ENCODE measurements at places on chromosomes 7 and 10. TPM values are rescaled to one million over a fixed set of nuclear protein-coding genes. Genes with fewer than 3 reads are reported as not detected.

CFAP70 gene
- 1.5 TPM for total RNA-seq

CTAGE15 gene
- total RNA-seq = not detected

- DNase-seq = no peak
Measured at GRCh38 chr10:31083765-31084184, 52.1 kb upstream of the ZNF438 start.

DNA sequence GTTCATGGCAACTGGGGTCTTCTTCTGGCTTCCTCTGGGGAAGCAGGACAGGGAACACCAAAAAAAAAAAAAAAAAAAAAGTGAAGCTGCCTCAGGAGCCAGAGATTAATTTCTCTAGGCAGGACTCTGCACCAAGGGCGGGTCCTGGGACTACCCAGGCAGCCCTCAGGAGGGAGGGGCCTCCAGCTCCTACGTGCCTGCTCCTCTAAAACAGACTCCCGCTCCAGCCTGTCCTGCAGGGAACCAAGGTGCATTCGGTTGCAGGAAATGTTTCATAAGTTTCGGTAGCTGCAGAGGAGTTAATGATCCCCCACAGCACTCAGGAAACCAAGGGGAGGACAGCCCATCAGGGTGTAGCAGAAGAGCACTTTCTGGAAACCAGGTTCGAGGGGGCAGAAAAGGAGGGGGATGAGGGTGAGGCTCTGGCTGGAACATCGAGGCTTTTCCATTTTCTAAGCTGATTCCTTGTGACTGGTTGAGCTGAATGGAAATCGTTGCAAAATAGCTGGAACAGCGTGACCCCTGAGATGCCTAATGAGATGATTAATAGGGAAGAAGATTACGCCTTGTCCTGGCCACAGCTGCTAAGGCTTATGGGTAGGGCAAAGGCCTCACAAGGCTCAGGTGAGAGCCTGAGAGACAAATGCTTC lies 84.2 kb downstream of the STRA8 start:
- peak; percentile 45 for DNase-seq

DNA sequence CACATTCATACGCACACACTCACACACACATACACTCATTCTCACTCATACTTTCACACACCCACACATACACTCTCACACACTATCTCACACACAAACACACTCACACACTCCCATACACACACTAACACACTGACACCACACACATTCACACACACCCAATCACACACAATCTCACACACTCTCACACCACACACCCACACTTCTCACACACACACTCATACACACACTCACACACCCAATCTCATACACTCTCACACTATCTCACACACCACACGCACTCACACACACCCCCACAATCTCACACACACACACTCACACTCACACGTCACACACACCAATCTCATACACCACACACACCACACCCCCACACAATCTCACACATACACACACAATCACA lies 71.0 kb downstream of the GLRX3 start:
- DNase-seq = no peak

DNA sequence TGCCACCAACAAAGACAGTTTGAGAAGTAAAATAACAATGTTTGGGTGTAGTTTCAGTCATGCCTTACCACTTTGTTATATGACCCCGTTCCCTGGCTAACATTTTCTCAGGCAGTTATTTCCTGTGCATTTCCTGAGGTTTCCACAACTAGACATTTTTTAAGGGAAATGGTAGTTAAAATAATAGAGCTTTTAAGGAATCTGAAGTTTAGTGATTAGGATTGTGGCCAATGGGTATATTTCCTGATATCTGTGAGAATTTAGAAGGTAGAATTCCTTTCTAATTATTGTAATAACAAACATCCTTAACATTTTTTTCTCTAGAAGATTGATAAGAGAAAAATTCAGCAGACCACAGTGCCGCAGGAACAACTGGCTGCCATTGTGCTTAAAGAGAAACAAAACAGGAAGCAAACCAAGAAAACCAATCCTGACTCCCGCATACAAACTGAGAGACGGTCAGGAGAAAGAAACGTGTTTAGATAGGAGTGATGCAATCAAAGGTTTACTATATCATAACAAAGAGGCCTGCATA lies 193.6 kb downstream of the MBL2 start:
- no peak for DNase-seq

DNA sequence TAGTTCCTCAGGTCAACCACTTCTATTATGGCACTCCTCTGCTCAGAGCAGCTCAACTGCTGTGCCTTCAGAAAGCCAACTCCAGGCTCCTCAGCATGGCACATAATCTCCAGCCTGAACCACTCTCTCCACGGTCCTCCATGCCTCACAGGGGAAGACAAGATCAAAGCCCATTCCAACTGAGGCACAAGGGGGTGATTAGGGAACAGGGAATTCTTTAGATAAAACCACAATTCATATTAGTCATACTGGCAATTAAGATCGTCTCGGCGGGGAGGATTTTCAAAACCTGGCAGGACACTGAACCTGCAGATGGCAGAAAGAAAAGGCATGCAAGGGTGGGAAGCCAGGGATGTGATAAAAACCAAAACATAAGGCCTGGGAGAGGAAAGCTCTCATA lies 361.6 kb downstream of the FGFR2 start:
- DNase-seq = no peak

GRCh38 chr7:7177044-7177517 lies 5.3 kb upstream of the C1GALT1 start:
- no peak for DNase-seq
